ENCODE measurements at places on chromosomes 1 and 21. TPM values are rescaled to one million over a fixed set of nuclear protein-coding genes. Genes with fewer than 3 reads are reported as not detected.
A peak's percentile ranks its signal among the peaks of the same experiment; 100 is the strongest.

The FMO2 gene
- total RNA-seq, result not detected

The MASP2 gene
- not detected for total RNA-seq

DNA sequence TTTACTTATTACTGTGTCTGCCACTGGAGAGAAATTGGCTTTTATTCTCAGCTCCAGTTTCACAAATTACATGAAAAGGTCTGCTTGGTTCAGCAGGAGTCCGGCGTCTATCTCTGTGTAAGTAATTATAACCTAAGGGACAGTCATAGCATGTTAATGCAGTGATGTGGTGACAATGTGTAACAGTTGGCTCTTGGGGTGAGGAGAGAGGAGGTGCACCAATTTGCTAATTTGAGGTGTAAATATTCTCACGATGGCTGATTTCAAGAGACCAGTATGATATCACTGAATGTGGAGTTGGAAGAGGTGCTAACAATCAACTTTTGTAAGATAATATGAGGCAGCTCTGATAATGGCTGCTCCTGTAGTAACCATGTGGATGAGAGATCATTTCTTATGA, 86.1 kb downstream of the CTH start:
- no peak for DNase-seq

DNA sequence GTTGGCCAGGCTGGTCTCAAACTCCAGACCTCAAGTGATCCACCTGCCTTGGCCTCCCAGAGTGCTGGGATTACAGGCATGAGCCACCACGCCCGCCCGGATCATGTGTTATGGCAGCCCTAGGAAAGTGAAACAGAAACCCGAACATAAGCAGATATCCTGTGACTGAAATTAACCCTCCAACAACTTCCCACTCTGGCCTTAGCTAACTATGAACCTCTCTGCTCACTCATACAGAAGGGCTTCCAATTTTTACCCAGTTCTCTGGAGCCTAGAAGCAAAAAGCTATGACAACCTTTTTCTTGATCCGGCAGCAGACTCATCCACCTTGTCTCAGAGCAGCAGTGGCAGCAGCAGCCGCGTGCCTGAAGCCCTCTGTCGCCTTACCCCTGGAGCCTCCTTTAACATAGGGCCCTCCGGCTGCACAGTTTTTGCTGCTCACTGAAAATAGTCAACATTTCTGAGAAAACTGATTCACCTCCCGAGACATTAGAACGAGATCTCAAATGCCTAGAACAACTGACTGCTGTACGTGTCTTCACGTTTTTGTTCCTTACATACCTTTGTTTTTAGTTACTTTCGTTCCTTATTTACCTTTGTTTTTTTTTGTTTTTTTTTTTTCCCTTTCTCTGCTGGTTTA, 9.3 kb downstream of the CBR1 start:
- DNase-seq, result no peak

The AGBL4 gene
- not detected for total RNA-seq

- no peak for DNase-seq
Measured at GRCh38 chr1:69747207-69747606, 179.5 kb downstream of the LRRC7 start.

GRCh38 chr1:157562515-157562914, 10.2 kb upstream of the FCRL5 start:
- DNase-seq, result no peak

DNA sequence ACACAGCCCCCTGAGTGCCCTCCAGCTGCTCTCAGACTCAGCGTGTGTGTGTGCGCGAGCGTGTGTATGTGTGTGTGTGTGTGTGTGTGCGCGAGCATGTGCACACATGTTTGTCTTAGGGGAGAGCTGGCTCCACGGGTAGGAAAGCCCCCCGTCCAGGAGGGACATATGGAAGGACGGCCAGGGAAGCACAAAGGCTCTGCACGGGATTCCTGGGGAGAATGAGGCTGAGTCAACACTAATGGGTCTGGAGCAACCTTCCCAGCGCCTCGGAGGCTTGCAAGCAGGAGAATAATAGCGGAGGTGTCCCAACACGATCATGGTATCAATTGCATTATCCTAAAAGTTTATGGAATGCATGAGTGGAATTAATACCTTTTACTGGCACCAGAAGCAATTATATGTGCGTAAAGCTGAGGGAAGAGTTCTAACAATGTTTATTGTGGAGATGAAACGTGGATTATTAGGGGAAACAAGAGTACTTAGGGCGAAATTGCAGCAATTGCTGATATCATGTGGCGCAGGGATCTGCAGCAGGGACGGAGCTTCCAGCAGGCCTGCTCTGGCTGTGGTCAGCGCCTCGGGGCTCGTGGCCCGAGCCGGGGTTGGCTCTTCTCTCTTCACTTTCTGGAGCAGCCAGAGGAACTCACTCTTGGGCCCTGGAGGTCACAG, 40.3 kb upstream of the CCDC27 start:
- no peak for DNase-seq

GRCh38 chr1:244820131-244820530, 15.3 kb upstream of the COX20 start:
- no peak for DNase-seq

DNA sequence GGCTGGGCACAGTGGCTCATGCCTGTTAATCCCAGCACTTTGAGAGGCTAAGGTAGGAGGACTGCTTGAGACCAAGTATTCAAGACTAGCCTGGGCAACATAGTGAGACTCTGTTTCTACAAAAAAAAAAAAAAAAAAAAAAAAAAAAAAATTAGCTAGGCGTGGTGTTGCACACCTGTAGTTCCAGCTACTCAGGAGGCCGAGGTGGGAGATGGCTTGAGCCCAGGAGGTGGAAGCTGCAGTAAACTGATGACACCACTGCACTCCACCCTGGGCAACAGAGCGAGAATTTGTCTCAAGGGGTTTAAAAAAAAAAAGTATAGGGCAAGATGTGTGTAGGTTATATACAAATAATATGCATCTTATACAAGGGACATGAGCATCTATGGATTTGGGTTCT, 2.6 kb downstream of the TDRKH start:
- no peak for DNase-seq

DNA sequence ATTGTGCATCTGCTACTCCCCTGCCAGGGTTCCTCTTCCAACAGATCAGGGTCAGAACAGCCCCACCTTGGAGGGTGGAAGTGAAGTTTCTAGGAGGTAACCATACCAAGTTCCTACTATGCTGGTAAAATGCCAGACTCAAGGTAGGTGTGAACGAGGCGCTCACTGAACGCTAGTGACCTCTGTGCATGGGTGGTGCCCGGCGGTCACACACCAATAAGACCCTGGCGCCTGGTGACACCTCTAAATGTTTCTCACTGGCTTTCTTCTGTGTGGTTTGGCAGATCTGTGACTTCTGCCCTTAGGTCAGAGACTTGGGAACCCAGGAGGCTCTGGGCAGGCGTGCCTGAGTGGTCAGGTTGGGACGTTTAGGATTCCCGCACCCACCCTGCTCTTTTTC, 55.9 kb downstream of the TMCO4 start:
- no peak for DNase-seq

DNA sequence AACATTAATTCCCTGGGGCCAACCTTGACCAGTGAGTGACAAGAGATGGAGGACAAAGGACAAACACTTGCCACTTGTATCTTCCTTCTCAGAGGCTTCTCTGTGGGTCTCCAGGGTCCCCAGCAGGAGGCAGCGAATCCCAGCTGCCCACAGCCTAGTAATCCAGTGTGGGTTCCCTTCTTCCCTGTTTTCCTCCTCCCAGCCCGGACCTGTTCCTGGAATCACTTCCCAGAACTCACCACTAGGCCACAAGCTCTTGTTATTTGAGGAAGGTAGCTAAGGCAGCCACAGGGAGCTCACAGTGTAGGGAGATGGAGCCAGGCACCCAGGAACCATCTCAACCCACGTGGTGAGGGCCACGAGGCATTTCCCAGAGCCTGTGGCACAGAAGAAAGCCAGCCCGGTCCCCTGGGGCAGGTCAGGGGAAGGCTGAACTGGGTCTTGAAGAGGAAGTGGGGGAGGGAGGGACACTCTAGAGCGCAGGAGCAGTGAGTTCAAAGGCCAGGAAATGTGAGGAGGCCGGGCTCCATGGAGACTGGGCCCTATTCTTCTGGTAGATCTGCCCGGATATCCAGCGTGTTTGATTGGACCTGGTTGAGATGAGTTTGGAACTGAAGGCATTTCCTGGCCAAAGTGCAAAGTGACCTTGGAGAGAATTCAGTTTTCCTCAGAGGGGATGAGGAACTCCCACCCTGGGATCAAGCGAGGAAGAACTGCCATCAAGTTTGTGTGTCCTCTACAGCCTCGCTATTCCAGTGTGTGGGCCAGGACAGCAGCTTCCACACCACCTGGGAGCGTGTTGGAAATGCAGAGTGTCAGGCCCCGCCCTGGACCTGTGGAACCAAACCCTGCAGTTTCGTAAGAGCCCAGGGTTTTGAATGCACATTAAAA, 20.3 kb upstream of the C2CD2 start:
- peak; percentile 31 for DNase-seq

- no peak for DNase-seq
Measured at GRCh38 chr1:178919581-178919980, 48.7 kb upstream of the ANGPTL1 start.

The AQP10 gene
- total RNA-seq, result not detected

DNA sequence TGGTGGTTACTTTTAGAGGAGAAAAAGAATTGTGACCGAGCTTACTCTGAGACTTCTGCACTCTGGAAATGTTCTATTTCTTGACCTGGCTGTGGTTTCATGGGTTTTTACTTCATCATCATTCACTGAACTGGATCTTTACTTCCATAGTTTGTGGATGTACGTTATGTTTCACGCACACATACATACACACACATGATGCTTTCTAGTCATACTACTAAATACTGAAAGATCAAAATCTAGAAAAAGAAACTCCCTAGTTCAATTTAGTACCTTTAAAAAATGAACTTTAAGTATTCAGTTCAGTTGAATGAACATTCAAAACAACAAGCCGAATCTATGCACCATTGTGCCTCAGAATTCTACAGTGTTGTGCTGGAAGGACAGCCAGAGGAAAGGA, 65.0 kb downstream of the TEX35 start:
- no peak for DNase-seq

All from HT-29 (cell line).